ENCODE measurements at places on chromosomes 1 and 21.
A peak's percentile ranks its signal among the peaks of the same experiment; 100 is the strongest.

DNA sequence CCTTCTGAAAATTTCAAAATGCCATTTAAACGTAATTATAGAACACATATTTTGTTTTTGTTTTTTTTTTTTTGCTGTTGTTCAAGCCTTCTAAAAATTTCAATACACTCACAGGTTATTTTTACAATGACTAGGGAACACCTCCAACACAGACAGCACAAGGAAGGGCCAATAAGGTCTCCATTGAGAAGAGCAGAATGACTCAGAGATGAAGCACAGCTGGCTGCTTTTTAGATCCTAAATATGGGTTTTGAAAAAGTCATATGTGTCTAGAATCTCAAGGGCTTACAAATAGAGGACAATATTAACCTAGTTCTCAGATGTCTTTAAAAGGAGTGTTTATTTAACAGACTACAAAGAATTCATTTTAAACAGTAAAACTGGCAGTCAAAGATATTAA, 104.6 kb downstream of the NEGR1 start:
- no peak for DNase-seq

DNA sequence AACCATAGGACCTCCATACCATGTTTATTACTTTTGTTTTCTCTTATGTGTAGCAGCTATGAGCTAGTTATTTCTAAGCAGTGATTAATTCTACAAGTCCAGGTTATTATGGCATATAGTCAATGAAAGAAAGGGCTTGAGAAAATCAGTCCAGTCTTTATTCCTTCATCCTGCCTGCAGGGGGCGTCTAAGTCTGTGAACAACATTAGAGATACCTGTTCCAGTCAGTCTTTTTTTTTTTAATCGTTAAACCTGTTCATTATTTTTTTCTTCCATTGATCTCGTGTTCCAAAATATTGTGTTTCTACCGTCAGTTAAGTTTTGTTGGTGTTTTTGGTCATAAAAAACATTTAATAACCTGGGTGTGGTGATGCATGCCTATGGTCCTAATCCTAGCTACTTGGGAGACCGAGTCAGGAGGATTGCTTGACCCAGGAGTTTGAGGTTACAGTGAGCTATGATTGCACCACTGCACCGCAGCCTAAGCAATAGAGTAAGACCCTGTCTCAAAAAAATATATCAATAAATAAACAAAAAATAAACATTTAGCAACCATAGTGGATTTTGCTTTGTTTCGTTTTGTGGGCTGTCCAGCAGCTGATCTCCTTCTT, 29.4 kb upstream of the CD2 start:
- DNase-seq: peak; percentile 59

DNA sequence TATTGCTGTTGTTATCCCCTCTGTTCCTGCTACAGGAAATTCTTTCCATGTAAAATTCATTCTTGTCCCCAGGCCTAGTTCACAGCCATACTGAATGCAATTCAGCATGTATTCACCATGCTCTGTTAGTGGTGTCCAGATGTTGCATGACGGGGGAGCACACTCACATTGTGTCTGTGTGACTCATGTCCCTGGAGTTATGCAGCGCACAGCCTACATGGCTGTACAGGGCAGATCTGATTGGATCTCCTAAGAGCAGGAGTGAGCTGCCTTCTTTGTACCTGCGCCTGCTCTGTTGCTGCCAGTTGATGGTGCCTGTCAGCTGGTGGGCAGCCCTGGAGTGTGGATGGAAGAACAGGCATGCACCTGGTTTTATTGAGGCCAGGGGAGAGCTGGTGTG, 17.6 kb downstream of the HTR6 start:
- DNase-seq: no peak

DNA sequence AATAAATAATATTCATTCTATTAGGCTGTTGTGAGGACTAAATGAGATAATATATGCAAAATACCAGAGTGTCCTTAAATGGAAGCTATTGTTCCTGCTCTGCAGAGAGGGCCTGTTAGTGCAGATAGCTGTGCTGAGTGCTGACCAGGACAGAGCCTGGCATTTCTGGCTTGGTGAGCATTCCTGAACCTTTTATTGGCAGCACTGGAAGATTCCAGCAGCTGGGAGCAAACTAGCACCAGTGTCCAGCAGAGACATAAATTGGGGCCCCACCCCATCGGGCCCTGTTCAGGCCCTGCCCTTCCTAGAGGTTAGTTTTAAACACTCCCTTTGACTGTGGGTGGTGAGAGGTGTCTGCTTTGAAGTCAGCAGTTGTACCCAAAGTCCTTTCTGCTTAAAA, 85.9 kb upstream of the GADD45A start:
- no peak for DNase-seq

GRCh38 chr1:106621853-106622252, 434.6 kb upstream of the PRMT6 start:
- DNase-seq: no peak

GRCh38 chr1:100308777-100309176, 42.8 kb downstream of the RTCA start:
- no peak for DNase-seq

GRCh38 chr1:163772246-163772645, 450.5 kb downstream of the NUF2 start:
- DNase-seq: no peak

GRCh38 chr1:223670458-223671159, 5.1 kb upstream of the CAPN8 start:
- no peak for DNase-seq

GRCh38 chr1:186985889-186986491, 157.2 kb downstream of the PLA2G4A start:
- no peak for DNase-seq

Measured in T-helper 17 cell (primary cell).